ENCODE measurements at places on chromosomes 6 and 20.
A peak's percentile ranks its signal among the peaks of the same experiment; 100 is the strongest.

DNA sequence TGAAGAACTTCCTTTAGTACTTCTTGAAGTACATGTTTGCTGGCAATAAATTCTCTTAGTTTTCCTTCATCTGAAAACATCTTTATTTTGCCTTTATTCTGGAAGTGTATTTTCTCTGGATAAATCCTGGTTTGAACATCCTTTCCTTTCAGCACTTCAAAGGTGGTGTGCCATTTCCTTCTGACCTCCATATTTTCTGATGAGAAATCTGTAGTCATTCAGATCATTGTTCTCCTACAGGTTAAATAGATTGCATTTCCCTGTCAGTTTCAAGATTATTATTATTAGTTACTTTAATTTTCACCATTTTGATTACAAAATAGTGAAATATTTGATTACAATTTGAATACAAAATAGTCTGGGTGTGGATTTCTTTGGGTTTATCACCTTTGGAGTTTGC is 134.5 kb downstream of the CDH26 start:
- DNase-seq: no peak

GRCh38 chr20:50794846-50795634 is at the start of gene BCAS4:
Gene BCAS4, plus strand, starts transcription at chr20:50795061. Its CDS starts 23 bp downstream, at chr20:50795084.
- DNase-seq: peak; percentile 71

- no peak for DNase-seq
Observed at GRCh38 chr20:37394543-37395409, 48.8 kb downstream of the SRC start.

- no peak for DNase-seq
Observed at GRCh38 chr20:22928679-22929078, 106.4 kb upstream of the SSTR4 start.

DNA sequence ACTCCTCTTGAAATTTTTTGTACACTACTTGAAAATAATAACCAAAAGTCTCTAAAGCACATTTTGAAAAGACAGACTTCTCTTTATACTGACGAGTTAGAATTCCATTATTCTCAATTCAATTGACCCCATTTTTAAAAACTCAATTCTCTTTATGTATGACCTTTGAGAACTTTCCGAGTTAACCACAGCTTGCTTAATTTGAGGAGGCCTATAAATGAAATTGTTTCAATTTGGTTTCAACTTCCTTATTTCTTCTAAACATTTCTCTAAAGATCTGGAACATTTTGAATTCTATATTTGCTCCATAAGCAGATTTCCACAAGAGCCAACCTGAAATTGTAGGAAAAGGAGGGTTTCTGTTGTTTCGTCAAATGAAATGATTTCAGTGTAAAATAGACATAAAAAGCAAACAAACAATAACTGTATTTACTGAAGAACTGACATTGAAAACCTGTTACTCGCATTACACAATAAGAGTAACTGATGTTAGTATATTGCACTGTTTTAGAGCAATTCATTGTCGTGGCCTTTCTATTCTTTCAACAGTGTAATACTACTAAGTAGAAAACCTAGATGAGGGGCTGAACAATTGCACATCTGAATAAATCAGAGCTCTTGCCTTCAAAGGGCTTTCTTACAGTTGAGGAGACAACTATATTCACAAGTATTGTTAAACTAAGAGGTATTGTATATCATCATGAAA is 223.6 kb downstream of the HIVEP2 start:
- no peak for DNase-seq

GRCh38 chr6:33375143-33375671 is 16.4 kb upstream of the KIFC1 start:
- DNase-seq: peak; percentile 88

DNA sequence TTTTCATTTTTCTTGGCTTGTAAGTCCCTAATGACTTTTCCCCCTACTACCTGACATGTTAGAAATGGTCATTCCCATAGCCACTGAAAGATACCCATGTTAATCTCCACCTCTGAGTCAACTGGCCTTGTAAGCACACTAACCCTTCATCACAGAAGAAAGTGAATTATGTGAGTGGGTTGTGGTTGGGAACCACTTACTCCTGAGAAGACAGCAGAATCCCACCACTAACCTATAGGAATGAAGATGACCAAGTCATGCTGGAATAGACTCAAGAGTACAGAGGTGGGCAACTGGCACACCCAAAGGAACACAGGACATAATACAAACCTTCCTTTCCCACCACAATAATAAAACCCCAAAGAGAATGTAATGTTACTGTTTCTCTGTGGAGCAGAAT is 30.1 kb downstream of the RAMACL start:
- DNase-seq: peak; percentile 53
